ENCODE measurements at places on chromosomes 12 and 14. TPM values are rescaled to one million over a fixed set of nuclear protein-coding genes. Genes with fewer than 3 reads are reported as not detected.

The OR4E2 gene
- total RNA-seq, result not detected

The ATF7IP gene
- 176 TPM for total RNA-seq

GRCh38 chr14:59371771-59372170, 93.4 kb downstream of the GPR135 start:
- peaks cover 17% of the 10 kb centered on the region for H3K36me3 ChIP-seq
- DNase-seq, result no peak
- H3K4me3 ChIP-seq, result no peak overlapping the region

- H3K36me3 ChIP-seq, result no peaks in the 10 kb centered on the region
- H3K4me1 ChIP-seq, result peaks cover 37% of the 10 kb centered on the region
- no peak for DNase-seq
- H3K27me3 ChIP-seq, result no peaks in the 10 kb centered on the region
Measured at GRCh38 chr12:52815676-52816588, 2.0 kb upstream of the KRT4 start.

GRCh38 chr14:75773046-75773445, 112.0 kb downstream of the TTLL5 start:
- no peak for DNase-seq
- H3K36me3 ChIP-seq, result peaks cover 23% of the 10 kb centered on the region
- H3K4me1 ChIP-seq, result no peaks in the 10 kb centered on the region
- no peak overlapping the region for H3K27ac ChIP-seq
- no peaks in the 10 kb centered on the region for H3K27me3 ChIP-seq
- H3K4me3 ChIP-seq, result no peak overlapping the region

DNA sequence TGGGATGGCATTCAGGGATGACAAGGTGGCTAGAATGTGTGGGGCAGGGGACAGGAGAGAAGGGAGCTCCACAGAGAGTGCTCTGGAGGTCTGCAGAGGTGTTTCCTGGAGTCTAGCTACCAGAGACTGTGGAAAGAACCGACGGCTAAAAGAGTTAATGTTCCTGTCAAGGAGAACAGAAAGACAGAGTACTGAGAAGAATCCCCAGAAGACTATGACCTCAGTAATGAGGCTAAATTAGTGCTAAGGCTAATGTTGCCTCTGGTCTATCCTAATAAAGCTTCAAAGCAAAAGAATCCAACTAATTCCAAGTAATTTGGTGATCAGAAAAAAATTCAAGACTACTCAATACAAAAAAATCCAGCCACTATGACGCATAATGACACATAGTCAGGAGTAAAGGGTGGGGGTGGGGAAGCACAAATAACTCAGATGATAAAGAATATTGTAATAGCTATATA, 44.7 kb downstream of the FERMT2 start:
- peaks cover 26% of the 10 kb centered on the region for H3K36me3 ChIP-seq
- H3K4me1 ChIP-seq, result peaks cover 11% of the 10 kb centered on the region
- no peaks in the 10 kb centered on the region for H3K27me3 ChIP-seq
- H3K27ac ChIP-seq, result peak overlapping the region; percentile 11

DNA sequence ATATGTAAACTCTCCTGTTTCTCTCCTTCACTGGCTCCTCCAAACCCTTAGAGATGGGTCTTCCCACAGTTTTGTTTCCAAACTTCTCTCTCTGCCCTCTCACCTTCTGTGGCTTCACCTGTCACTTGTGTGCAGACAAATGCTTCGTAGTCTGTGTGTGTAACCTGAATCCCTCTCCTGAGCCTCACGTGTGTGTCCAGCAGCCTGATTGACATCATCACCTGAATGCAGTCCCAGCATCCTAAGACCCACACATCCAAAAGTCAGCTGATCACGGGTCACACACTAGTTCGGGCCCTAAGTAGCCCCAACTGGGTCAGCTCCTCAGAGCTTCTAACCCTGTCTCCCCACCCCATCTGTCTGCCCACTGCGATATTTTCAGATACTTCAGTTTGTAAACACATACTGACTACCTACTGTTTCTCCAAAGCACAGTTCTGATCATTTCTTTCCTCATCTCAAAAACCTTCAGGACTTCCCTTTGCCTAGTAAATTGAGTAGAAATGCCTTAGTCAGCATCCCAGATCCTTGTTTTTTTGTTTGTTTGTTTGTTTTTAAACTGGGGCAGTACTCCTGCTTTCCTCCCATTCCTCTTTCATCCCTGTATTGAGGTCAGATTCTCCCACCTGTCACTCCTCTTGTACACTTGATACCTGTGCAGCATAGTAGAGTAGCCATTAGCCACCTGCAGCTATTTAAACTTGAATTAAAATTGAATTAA, 23.7 kb downstream of the FNTB start:
- DNase-seq, result no peak
- H3K27me3 ChIP-seq, result no peaks in the 10 kb centered on the region
- H3K36me3 ChIP-seq, result peaks cover 27% of the 10 kb centered on the region
- peaks cover 39% of the 10 kb centered on the region for H3K4me1 ChIP-seq

DNA sequence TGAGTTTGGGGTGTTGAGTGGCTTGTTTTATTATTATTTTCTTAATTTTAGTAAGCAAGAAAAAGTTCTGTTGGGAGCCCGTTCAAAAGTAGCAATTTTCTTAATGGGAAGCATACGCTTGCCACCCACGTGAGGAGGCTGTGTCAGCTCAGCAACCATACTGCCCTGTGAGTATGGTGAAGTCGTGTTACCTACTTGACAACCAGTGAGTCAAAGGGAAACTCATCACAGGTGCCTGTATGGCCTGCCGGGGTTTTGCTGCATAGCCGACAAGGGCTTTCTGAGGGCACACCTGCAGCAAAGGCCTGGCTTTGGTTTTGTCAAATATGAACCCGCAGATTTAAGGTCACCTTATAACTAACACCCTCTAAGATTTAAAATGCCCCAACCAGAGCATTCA, 31.1 kb downstream of the PITPNM2 start:
- H3K4me3 ChIP-seq, result no peak overlapping the region
- DNase-seq, result no peak
- peaks cover 2% of the 10 kb centered on the region for H3K4me1 ChIP-seq
- no peaks in the 10 kb centered on the region for H3K27me3 ChIP-seq
- H3K27ac ChIP-seq, result no peak overlapping the region

The INHBC gene
- 0.31 TPM for total RNA-seq

DNA sequence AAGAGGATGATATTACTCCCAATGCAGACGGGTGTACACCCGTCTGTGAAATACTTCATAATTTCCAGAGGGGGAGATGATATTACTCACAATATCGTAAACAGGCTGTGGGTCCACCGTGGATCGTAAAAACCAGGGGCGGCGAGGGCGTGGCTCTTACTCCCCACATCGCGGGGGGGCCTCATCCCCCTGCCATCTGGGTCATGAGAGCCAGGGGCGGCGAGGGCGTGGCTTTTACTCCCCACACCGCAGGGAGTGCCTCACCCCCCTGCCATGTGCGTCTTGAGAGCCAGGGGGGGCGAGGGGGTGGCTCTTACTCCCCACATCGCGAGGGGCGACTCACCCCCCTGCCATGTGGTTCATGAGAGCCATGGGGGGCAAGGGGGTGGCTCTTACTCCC, 86.2 kb upstream of the GNG2 start:
- DNase-seq, result no peak
- H3K36me3 ChIP-seq, result no peaks in the 10 kb centered on the region
- no peak overlapping the region for H3K27ac ChIP-seq
- no peaks in the 10 kb centered on the region for H3K27me3 ChIP-seq
- H3K4me3 ChIP-seq, result no peak overlapping the region
- peaks cover 8% of the 10 kb centered on the region for H3K4me1 ChIP-seq

DNA sequence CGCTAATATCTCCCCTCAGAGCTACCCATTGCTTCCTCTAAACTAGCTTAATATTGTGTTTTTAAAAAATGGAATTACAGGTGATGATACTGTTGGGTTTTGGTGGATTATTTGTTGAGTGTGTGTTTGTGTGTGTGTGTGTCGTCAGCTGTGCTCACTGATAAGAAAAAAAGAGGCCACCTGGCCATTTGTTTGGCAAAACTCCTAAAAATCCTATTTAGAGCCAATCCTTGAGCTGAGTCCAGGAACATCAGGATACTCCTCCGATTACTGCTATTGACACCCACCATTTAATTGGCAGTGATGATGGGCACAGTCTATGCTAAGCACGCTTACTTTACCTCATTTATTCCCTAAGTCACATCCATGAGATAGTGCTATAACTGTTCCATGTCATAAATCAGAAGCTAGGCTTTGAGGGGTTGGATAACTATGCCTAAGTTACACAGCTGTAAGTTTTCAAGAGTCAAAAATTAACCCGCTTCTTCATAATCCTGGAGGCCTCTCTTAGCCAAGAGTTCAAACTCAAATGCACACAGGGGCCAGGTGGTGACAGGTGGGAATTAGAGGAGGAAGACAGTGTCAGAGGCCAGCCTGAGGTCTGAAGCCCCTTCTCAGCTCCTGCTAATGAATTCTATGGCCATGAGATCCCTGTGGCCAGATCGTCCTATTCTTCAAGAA, 1026.6 kb upstream of the TMEM132C start:
- H3K27ac ChIP-seq, result no peak overlapping the region
- H3K36me3 ChIP-seq, result no peaks in the 10 kb centered on the region
- no peak for DNase-seq
- no peak overlapping the region for H3K4me3 ChIP-seq

DNA sequence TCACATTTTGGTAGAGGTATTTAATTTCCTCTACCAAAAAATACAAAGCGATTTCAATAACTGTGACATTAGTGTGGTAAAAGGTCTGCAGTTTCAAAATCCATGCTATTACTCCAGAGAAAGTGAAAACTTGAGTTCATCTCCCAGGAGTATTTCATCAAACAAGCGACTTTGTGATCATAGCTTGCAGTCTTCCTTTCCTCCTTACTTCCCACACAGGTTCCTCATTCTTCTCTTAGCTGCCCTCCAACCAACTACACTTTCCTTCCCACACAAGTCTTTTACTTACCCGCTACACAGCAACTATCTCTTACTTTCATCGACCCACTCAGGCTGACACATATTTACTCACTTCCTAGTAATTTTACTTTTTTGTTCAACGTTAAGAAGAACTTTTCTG, 413.4 kb upstream of the USP15 start:
- H3K27ac ChIP-seq, result no peak overlapping the region
- no peak for DNase-seq
- no peaks in the 10 kb centered on the region for H3K36me3 ChIP-seq
- no peaks in the 10 kb centered on the region for H3K27me3 ChIP-seq
- no peak overlapping the region for H3K4me3 ChIP-seq
- H3K4me1 ChIP-seq, result no peaks in the 10 kb centered on the region

The CLEC14A gene
- not detected for total RNA-seq

DNA sequence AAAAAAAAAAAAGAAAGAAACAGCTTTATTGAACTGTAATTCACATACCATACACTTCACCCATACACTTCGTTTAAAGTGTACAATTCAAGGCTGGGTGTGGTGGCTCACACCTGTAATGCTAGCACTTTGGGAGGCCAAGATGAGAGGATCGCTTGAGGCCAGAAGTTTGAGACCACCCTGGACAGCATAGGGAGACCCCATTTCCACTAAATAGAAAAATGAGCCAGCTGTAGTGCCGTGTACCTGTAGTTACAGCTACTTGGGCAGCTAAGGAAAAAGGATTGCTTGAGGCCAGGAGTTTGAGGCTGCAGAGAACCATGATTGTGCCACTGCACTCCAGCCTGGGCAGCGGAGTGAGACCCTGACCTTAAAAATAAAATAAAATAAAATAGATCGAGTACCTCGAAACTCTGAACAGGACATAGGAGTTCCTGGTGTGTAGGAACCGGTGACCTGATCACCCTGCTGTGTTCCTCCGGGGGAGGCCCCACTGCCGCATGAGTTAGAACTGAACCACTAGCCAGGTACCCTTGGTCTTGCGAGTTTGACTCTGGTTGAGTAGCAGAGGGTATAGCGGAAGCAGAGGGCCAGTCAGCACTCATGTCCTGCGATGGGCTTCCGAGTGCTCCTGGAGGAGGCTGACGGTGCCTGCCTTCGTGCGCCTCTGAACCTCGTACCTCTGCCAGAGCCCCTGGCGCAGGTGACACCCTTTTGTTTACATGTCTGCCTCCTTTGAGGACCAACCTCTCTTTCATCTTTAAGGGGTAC, 80.0 kb downstream of the B4GALNT3 start:
- H3K4me1 ChIP-seq, result peaks cover 17% of the 10 kb centered on the region
- no peak for DNase-seq
- no peak overlapping the region for H3K27ac ChIP-seq
- H3K36me3 ChIP-seq, result no peaks in the 10 kb centered on the region
- no peak overlapping the region for H3K4me3 ChIP-seq

- H3K27ac ChIP-seq, result peak overlapping the region; percentile 95
- peak overlapping the region; percentile 11 for H3K4me3 ChIP-seq
- H3K4me1 ChIP-seq, result peaks cover 26% of the 10 kb centered on the region
- no peak for DNase-seq
- H3K36me3 ChIP-seq, result peaks cover 36% of the 10 kb centered on the region
Measured at GRCh38 chr12:7929083-7929792, 6.7 kb downstream of the SLC2A3 start.

The RNF212B gene
- not detected for total RNA-seq

DNA sequence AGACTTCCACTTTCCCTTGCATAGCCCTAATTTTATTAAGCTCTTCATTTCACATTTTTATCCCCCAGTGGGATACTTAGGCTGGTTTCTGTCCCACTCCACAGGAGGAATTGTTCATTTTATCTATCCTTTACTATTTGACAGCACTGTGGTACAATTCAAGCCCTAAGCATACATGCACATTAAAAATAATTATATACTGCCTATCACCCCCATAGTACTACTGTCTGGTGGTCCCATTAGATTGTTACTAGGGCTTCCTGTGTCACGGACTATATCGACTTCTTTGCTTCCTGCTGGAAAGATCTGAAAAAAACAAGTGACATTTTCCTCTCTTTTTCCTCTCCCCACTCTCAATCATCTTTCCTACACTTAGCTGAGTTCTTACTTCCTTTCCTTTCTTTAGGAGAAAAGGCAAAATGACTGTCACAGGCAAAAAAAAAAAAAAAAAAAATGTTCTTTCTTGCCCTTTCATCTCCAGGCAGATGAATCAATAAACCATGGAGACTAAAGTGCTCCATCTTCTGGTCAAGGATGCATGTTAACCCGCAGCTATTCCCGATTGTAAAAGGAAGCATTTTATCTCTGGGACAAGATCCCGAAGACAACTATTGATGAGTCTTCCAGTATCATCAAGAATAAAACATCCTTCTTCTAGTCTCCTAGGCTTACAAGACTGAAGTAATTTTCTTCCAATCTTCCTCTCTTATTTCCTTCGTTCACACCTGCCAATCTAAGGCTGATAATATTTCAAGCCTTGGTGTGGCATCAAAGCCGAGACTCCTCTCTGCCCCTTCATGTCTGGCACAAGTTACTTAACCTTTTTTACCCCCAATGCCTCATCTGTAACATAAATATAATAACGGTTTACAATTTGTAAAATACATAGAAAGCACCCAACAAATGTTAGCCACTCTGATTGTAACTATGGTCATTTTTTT, 94.4 kb upstream of the PLEKHG7 start:
- H3K27ac ChIP-seq, result no peak overlapping the region
- H3K36me3 ChIP-seq, result peaks cover 2% of the 10 kb centered on the region
- H3K4me3 ChIP-seq, result no peak overlapping the region
- DNase-seq, result no peak
- peaks cover 7% of the 10 kb centered on the region for H3K4me1 ChIP-seq

DNA sequence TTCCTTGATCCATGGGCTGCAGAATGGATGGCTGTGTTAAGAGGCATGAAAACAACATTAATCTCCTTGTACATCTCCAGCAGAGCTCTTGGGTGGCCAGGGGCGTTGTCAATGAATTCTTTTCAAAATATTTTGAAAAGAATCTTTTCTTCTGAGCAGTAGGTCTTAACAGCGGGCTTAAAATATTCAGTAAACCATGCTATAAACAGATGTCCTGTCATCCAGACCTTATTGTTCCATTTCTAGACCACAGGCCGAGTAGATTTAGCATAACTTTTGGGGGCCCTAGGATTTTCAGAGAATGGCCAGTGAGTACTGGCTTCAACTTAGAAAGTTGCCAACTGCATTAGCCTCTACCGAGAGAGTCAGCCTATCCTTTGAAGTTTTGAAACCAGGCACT, 130.2 kb downstream of the RAD51B start:
- no peak overlapping the region for H3K27ac ChIP-seq
- H3K36me3 ChIP-seq, result peaks cover 19% of the 10 kb centered on the region
- H3K4me3 ChIP-seq, result no peak overlapping the region
- DNase-seq, result no peak
- no peaks in the 10 kb centered on the region for H3K27me3 ChIP-seq
- H3K4me1 ChIP-seq, result peaks cover 14% of the 10 kb centered on the region

The PAX9 gene
- not detected for total RNA-seq

Data from mesothelial cell of epicardium (in vitro differentiated cells).